ENCODE measurements at places on chromosomes 12 and 14. TPM values are rescaled to one million over a fixed set of nuclear protein-coding genes. Genes with fewer than 3 reads are reported as not detected.

DNA sequence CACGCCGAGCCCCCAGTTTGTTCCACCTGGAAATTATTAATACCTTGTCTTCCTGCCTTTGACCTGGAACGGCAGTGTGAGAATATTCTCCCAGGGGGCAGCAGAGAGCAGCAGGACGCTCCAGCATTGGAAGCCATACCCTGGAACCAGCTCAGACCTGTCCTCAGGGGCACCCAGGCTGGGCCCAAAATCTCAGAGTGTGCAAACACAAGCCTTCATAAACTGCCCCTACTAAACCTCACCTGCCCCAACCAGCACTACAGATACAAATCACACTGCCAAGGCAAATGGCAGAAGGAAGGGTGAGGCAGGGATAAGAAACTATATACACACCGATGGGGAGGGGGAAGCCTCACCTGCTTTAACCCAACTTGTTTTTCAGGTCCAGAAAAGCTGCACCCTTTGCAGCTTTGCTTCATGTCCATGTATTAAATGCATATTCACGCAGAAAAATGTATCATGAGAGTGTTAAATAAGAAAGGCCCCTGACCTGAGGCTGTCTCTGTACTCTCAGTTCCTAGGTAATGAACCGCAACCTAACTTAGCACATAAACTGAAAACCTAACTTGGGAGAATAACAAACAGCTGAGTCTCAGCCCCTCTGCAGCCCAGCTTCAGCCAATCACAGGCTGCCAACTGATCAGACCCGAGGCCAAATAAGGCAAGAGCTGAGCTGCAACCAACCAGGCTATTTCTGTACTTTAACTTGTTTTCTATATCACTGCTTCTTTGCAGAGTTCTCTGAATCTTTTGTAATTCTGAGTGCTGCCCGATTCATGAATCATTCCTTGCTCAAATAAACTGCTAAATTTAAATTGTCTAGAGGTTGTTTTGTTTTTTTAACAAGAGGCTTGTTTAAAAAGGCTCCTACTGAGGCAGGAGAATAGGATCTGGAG, 130.1 kb downstream of the SPTSSA start:
- peaks cover 5% of the 10 kb centered on the region for H3K4me1 ChIP-seq
- peak overlapping the region; percentile 9 for H3K4me3 ChIP-seq
- peak overlapping the region; percentile 77 for H3K27ac ChIP-seq
- no peaks in the 10 kb centered on the region for H3K36me3 ChIP-seq
- no peaks in the 10 kb centered on the region for H3K27me3 ChIP-seq

LBHD2 gene
- 1.1 TPM for total RNA-seq

CD69 gene
- total RNA-seq: 3.6 TPM

CARMIL3 gene
- total RNA-seq: 0.38 TPM

DNA sequence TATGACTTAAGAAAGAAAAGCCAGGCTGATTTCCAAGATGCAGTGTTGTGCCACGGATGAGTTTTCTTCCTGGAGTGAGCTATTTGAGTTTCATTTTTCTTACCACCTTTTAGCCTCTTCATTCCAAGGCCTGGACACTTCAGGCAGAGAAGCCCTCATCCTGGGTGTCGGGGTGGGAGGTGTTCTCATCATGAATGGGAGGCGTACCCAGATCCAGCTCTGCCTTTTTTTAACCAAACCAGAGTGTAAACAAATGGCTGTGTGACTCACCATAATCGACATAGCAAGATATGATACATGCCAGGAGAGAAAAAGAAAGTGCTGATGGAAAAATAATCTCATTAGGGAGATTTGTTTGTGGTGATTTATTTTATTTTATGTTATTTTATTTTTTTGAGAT, 79.9 kb downstream of the ARF6 start:
- H3K4me1 ChIP-seq: peaks cover 87% of the 10 kb centered on the region
- DNase-seq: no peak
- no peaks in the 10 kb centered on the region for H3K36me3 ChIP-seq

GRCh38 chr12:1936406-1937320, 18.2 kb upstream of the CACNA2D4 start:
- H3K27ac ChIP-seq: peak overlapping the region; percentile 17
- H3K4me3 ChIP-seq: no peak overlapping the region
- peaks cover 5% of the 10 kb centered on the region for H3K4me1 ChIP-seq
- H3K36me3 ChIP-seq: no peaks in the 10 kb centered on the region

- H3K4me1 ChIP-seq: no peaks in the 10 kb centered on the region
- H3K27me3 ChIP-seq: no peaks in the 10 kb centered on the region
- no peak for DNase-seq
- no peak overlapping the region for H3K27ac ChIP-seq
- H3K4me3 ChIP-seq: no peak overlapping the region
Measured at GRCh38 chr12:10075451-10075850, 23.3 kb downstream of the CLEC1A start.

GRCh38 chr14:33569821-33570687, 380.8 kb downstream of the EGLN3 start:
- H3K27ac ChIP-seq: no peak overlapping the region
- no peak for DNase-seq
- no peaks in the 10 kb centered on the region for H3K36me3 ChIP-seq
- H3K27me3 ChIP-seq: no peaks in the 10 kb centered on the region
- peaks cover 3% of the 10 kb centered on the region for H3K4me1 ChIP-seq
- no peak overlapping the region for H3K4me3 ChIP-seq

GRCh38 chr14:24673059-24673458, 39.1 kb upstream of the GZMB start:
- no peak overlapping the region for H3K27ac ChIP-seq
- H3K36me3 ChIP-seq: no peaks in the 10 kb centered on the region
- no peaks in the 10 kb centered on the region for H3K27me3 ChIP-seq

KITLG gene
- total RNA-seq: 10.4 TPM

DNA sequence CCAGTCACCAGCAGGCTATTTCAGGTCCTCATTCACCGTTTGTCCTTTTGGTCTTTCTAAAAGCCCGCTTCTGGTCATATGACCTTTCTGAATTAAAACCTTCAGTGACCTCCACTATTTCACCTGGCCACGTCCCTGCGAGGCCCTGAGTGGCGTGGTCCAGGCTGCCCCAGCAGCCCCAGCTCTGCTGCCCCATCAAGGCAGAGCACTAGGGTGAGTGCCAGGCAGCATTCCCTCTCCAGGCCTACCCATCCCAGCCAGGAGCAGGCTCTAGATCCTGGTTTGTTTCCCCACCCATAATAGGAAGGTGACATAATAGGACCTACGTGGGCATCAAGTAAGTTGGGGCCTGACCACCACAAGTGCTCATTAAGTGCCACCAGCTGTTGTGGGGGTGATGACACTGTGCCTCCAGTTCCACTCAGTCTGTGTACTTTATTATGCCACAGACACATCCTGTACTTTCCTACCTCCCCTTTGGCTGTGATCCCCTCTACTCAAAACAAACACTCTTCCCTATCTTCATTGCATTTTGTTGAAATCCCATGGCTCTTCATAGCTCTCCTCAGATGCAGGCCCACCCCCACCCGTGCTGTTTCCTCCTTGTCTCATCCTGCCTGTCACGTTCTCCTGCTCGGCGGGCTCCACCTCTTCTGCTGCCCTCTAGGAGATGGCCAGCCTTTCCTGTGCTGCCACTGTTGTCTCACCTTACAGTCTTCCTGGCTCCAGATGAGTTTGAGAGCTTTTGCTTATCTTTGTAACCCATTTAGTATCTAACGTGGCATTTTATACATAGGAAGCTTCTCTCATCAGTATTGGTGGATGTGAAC, 21.4 kb downstream of the CKB start:
- no peak overlapping the region for H3K27ac ChIP-seq
- no peaks in the 10 kb centered on the region for H3K27me3 ChIP-seq
- H3K4me3 ChIP-seq: no peak overlapping the region
- H3K36me3 ChIP-seq: peaks cover 18% of the 10 kb centered on the region

DNA sequence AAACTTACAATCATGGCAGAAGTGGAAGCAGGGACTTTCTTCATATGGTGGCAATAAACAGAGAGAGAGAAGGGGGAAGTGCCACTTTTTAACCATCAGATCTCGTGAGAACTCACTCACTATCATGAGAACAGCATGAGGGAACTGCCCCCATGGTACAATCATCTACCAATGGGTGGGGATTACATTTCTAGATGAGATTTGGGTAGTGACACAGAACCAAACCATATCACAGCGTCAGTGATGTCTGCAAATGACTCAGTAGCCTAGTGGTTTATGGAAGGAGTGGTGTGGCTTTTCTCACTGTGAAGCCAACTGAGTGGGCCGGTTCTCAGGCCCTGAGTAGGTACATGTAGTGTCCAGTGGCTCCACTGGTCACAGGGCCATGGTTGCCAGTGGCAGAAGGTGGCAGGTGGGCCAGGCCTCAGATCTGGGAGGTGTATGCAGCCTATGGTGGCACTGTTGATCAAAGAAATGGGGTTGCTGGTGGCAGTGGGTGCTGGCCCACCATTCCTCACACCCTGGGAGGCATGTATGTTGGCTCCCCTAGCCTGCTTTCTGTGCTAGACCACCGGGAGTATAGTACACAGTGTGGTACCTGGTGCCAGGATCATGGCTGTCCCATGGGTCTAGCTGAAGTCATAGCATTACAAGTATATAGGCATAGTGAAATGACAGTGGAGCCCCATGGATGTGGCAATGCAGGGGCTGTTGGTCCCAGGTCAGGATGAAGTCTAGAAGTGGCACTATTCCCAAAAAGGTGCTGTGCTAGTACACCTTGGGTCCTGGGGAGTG, 191.9 kb downstream of the NUBPL start:
- no peaks in the 10 kb centered on the region for H3K4me1 ChIP-seq
- no peaks in the 10 kb centered on the region for H3K27me3 ChIP-seq
- H3K4me3 ChIP-seq: no peak overlapping the region
- H3K36me3 ChIP-seq: no peaks in the 10 kb centered on the region

PDE3A gene
- 0.30 TPM for total RNA-seq

DNA sequence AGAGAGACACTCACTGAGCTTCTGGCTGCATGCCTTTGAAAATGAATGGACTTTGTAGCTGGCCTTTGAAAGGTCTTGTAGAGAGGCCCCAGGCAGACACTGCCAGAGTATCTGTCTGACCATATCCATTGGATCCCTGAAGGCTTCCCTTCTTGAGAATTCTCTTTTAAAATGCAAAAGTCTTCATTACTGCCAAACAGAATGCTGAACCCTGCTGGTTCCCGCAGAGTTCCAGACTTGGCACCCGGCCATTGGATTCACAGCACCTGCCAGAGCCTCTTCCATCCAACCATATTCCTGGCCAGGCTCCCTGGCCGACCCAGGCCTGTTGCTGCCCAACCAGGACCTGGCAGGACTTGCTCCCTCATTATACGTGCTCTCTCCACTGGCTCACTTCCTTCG, 182.5 kb downstream of the GXYLT1 start:
- H3K27ac ChIP-seq: no peak overlapping the region
- no peak for DNase-seq
- H3K36me3 ChIP-seq: no peaks in the 10 kb centered on the region

DNA sequence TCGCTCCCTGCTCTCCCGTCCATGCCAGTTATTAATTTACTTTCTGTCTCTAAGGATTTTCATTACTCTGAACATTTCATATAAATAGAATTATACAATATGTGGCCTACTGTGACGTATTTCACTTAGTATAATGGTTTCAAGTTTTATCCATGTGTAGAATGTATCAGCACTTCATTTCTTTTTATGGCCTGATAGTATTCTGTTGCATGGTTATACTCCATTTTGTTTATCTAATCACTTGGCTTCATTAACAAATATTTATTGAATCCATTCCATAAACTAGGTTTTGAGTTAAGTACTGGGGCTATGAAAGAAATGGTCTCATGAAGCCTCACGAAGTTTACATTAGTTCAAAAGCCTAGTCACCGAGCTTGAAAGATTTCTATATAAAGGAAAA, 7.6 kb downstream of the GPR65 start:
- no peak for DNase-seq
- no peak overlapping the region for H3K4me3 ChIP-seq
- H3K36me3 ChIP-seq: no peaks in the 10 kb centered on the region
- H3K4me1 ChIP-seq: no peaks in the 10 kb centered on the region

ARL1 gene
- total RNA-seq: 57.8 TPM

GRCh38 chr12:47120736-47121135, 41.0 kb upstream of the AMIGO2 start:
- H3K27me3 ChIP-seq: no peaks in the 10 kb centered on the region
- H3K4me3 ChIP-seq: no peak overlapping the region
- no peak for DNase-seq
- no peaks in the 10 kb centered on the region for H3K36me3 ChIP-seq
- H3K27ac ChIP-seq: no peak overlapping the region

- no peak overlapping the region for H3K27ac ChIP-seq
- no peaks in the 10 kb centered on the region for H3K4me1 ChIP-seq
- no peaks in the 10 kb centered on the region for H3K36me3 ChIP-seq
- no peak overlapping the region for H3K4me3 ChIP-seq
- DNase-seq: no peak
Measured at GRCh38 chr12:124040737-124041136, 67.7 kb downstream of the ZNF664 start.

DNA sequence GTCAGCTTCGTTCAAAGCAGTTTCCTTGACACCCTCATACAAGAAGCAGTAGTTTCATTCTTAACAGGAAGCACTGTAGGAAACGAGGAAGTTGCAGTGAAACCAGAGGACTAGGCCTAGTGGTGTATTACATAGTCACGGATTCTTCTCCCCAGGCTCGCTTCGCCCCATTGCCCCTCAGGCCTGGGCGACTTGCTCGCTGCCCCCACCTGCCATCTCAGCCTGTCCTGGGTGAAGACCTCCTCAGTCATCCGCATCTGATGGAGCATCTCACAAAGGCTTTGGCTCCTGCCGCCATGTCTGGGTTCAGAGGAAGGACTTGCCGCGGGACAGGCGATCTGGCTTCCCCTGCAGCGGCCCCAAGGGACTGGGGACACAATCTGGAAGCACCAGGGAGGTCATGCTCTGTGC, 93.5 kb downstream of the LMNTD1 start:
- no peak overlapping the region for H3K4me3 ChIP-seq
- H3K36me3 ChIP-seq: no peaks in the 10 kb centered on the region
- no peaks in the 10 kb centered on the region for H3K27me3 ChIP-seq
- no peaks in the 10 kb centered on the region for H3K4me1 ChIP-seq
- no peak for DNase-seq
- no peak overlapping the region for H3K27ac ChIP-seq

- no peaks in the 10 kb centered on the region for H3K4me1 ChIP-seq
- no peak for DNase-seq
- H3K4me3 ChIP-seq: no peak overlapping the region
- no peaks in the 10 kb centered on the region for H3K36me3 ChIP-seq
- H3K27me3 ChIP-seq: no peaks in the 10 kb centered on the region
- H3K27ac ChIP-seq: no peak overlapping the region
Measured at GRCh38 chr12:29025937-29026336, 123.1 kb upstream of the FAR2 start.

NPAS3 gene
- total RNA-seq: 1.1 TPM

DNA sequence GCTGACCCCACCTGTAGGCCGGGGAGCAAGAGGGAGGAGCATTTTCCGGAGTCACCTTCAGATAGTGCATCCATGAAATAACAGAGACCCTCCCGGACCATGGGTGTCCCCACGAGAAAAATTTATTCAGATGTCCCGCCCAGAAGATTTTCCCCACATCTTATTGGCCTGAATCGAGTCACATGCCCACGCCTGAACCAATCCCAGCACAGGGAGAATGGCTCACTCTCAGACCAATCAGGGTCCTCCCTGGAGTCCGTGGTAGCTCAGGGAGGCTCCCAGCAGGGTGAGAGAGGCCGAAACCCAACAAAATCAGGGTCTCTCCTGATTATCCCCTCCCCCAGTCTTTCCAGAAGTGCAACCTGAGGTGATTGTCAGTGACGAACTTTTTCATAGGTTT, 16.4 kb upstream of the NCOR2 start:
- H3K4me3 ChIP-seq: no peak overlapping the region
- H3K27me3 ChIP-seq: no peaks in the 10 kb centered on the region
- peaks cover 4% of the 10 kb centered on the region for H3K4me1 ChIP-seq
- H3K36me3 ChIP-seq: no peaks in the 10 kb centered on the region

ZDHHC22 gene
- total RNA-seq: not detected

SLC41A2 gene
- 1.4 TPM for total RNA-seq

MYF5 gene
- total RNA-seq: not detected
